Choroid plexus epithelial cell (primary cell): ENCODE measurements at places on chromosomes 16 and 17.

- DNase-seq, result no peak
Observed at GRCh38 chr16:66295761-66296546, 70.5 kb upstream of the CDH5 start.

- no peak for DNase-seq
Observed at GRCh38 chr16:24829153-24829552, 16.6 kb upstream of the SLC5A11 start.

DNA sequence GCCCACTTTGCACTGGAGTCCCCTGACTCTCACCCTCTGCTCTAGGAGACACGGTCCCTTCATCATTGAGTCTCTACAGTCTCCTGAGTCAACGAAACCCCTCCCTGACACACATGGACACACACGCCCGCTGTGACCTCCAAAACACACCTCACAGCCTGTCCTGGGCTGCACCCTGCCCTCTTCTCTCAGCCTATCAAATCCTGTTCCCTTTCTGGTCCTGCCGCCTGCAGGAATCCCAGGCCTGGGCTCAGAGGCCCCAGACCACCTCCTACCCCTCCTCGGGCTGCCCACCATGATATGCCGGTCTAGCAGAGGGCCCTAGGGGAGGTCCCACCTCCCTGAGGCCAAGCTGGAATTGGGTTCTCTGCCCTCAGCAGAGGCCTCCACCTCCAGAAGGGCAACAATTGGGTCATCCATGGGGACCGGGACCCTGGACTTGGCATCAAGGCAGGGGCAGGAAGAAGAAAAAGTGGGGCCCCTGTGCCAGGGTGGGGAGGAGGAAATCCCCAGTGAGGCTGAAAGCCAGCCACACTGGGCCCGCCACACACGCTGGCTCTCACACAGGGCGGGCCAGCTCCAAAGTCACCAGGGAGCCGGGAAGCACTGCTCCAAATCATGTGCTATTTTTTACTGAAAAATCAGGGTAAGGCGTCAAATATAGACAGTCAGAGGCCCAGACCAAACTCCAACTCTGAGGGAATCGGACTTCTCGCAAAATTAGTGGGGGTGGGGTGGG lies 3.4 kb downstream of the PPP1R9B start:
- no peak for DNase-seq

DNA sequence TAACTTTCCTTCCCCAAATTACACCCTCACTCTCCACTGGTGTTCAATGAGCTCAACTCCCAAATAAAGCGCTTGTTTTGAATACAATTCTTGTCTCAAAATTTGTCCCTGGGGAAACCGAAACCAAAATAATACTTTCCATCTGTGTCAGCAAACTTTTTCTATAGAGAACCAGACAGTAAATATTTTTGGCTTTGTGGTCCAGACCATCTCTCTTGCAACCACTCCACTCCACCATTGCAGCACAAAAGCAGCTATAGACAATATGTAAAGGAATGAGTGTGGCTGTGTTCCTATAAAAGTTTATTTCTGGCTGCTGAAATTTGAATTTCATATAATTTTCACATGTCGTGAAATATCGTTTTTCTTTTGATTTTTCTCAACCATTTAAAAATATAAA lies 84.6 kb upstream of the ERCC4 start:
- DNase-seq, result no peak

DNA sequence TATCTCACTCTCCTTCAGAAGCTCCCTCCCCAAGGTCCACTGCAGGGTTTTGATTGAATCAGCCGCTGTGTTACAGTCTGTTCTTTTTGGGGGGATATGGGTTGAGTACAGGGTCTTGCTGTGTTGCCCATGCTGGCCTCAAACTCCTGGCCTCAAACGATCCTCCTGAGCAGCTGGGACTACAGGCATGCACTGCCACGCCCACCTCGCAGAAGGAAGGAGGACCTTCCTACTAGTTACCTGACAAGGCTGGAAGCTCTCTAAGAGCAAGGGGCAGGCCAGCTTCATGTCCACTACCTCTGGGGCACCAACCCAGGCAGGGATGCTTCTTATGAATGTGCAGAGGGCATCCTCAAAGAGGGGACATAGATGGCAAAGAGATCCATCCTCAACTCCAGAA lies 1.9 kb upstream of the MMP28 start:
- DNase-seq, result no peak

- DNase-seq, result no peak
Observed at GRCh38 chr17:55521186-55521585, 9.9 kb upstream of the SMIM36 start.

DNA sequence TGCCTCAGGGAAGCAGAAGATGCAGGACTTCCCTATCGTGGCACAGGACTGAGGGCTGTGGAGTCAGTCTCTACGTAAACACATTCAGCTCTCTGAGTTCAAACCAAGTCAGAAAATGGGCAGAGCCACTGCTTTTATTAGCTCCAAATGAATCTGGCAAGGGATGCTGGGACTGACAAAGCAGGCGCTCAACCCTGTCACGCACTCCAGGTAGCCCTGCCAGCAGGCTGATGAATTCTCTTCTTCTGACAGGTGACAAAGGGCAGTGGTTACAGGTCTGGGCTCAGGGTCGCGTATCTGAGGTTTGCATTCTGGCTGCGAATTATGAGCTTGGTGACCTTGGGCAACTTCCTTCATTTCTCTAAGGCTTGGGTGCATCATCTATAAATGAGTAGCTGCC lies 9.4 kb downstream of the RPH3AL start:
- DNase-seq, result no peak

DNA sequence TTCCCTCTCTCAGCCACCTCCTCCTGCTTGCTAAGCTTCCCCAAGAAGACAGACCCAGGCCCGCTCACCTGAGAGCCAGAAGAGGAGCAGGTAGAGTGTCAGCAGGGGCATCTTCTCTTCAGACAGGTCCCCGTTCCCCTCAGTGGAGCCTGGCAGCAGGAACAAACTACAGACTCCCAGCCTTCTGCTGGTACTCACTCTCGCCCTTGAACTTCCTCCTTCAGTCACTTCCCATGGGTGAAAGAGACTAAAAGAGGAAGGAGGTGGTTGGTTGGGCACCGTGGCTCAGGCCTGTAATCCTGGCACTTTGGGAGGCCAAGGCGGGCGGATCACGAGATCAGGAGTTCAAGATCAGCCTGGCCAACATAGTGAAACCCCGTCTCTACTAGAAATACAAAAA lies at the start of gene CD300LF:
TSS of gene CD300LF (minus strand) at position 168 of the 400 bp plus-strand sequence. CDS start at position 111, 57 bp downstream.
- DNase-seq, result no peak

DNA sequence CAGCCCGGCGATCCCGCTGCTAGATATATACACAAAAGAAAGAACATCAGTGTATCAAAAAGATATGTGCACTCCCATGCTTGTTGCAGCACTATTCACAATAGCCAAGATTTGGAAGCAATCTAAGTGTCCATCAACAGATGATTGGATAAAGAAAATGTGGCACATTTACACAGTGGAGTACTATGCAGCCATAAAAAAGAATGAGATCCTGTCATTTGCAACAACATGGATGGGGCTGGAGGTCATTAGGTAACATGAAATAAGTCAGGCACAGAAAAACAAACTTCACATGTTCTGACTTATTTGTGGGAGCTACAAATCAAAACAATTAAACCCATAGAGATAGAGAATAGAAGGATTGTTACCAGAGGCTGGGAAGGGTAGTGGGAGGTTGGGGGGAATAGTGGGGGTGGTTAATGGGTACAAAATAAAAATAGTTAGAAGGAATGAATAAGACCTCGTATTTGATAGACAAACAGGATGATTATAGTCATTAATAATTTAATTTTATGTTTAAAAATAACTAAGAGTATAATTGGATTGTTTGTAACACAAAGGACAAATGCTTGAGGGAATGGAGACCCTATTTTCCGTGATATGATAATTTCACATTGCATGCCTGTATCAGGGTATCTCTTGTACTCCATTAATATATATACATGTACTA lies 176.7 kb upstream of the NOG start:
- DNase-seq, result no peak
